ENCODE measurements at places on chromosomes 16 and 17.

- DNase-seq: no peak
These were observed 124.0 kb upstream of the HLF start for GRCh38 chr17:55140809-55141208.

GRCh38 chr17:40309031-40309948, at the start of gene RARA:
TSS of gene RARA (plus strand) at chr17:40309180. CDS start at chr17:40331219, 22,039 bp downstream.
- DNase-seq: no peak

DNA sequence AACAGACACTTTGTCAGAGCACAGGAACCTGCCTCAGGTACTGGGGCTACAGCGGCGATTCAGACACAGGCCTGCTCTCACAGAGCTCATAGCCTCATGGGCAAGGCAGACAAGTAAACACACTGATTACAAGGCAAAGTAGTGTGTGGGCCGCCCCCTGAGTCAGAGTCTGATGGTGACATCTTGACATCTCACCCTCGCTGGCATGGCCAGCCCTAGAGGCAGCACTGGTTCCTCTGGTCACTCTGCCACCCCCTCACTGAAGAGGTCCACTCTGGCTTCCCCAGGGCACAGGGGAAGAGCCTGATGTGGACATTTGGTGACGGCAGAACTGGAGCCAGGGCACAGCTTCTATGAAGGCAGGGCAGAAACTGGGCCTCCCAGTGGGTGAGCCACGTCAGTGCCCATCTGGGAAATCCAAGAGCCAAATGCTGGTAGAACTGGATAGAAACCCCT, 32.9 kb upstream of the TOB1 start:
- DNase-seq: no peak

- DNase-seq: no peak
These were observed 121.7 kb downstream of the MYO1D start for GRCh38 chr17:32755045-32755805.

DNA sequence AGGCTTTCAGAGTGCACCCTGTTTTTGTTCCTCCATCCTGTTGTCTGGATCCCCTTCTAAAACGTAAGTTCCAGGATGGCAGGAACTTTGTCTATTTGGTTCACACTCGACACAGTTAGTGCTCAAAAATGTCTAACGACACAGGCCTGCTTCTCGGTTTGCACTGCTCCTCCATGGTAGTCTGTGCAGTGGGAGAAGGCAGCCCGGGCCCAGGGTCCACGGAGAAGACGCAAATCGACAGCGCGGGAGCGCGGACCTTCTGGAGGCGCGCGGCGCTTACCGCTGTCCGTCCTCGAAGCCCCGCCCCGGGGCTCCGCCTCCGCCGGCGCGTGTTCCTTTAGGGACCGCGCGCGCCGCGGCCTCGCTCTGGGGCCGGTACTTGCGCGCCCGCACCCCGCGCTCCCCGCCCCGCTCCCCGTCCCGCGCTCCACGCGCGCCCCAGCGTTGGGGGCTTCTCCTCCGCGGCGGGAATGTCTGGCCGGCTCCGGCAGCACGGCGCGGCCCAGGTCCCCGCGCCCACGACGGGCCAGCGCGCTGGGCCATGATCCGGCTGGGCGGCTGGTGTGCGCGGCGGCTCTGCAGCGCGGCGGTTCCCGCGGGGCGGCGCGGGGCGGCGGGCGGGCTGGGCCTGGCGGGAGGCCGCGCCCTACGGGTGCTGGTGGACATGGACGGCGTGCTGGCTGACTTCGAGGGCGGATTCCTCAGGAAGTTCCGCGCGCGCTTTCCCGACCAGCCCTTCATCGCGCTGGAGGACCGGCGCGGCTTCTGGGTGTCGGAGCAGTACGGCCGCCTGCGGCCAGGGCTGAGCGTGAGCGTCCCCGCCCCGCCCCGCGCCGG, at the start of gene NT5M:
NT5M (plus strand) TSS at position 364 of the 837 bp plus-strand sequence; CDS start at position 542, 178 bp downstream.
- DNase-seq: peak; percentile 56

- no peak for DNase-seq
These were observed 3.2 kb downstream of the CBX4 start for GRCh38 chr17:79835953-79836509.

DNA sequence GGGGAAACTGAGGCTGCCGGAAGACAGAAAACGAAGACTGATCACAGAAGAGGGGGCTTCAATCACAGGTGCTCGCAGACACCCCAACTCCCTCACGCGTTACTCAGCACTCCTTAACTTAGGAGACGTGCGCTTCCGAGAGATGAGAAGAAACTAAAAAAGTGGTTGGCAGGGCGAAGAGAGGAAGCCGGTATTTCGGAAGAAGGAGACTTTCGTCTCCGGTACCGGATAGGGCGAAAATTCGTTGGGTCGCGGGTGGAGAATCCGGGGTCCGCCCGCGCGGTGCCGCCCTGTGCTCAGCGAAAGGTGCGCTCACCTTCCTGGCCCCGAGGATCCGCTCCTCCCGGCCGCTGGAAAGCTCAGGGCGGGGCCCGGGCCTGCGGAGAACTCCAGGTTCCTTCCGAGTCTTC, 917 bp upstream of the TBX2 start:
- no peak for DNase-seq

- DNase-seq: no peak
These were observed 11.1 kb downstream of the CANT1 start for GRCh38 chr17:78998311-78999055.

GRCh38 chr17:56096026-56096810, 57.1 kb upstream of the ANKFN1 start:
- no peak for DNase-seq

- no peak for DNase-seq
These were observed 8.2 kb downstream of the NXPH3 start for GRCh38 chr17:49583889-49584288.

DNA sequence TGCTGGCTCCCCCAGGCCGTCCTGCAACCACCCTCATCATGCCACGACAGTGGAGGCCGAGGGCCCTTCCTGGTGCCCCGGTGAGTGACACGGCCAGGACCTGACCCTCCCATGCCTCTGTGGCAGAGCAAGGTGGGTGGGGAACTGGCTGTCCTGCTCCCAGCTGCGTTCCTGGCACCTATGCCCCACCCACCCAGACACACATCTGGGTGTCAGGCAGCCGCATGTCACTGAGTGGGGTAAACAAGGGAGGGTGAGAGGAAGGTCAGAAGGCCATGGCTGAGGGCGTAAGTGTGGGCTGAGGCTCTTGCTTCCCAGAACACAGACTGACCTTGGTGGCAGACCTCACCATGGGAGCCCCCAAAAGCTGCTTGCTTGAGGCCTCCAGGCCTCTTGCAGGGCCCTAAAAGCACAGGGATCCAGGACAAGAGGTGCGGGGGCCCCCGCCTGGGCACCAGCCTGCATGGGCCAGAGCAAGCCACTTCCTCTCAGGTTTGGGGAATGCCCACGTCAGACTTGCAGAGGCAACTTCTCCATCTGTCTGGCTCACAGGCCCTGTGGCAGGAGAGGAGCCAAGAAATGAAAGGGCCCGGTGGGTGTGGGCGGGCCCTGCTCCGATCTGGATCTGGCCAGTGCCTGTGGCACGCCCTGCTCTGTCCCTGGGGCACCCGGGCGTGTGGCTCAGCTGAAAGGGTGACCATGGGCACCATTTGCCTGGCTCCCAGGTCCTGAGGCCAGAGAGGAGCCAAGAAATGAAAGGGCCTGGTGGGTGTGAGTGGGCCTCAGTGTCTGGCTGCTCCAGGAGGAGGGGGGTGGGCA, 3.9 kb upstream of the CCDC57 start:
- peak; percentile 35 for DNase-seq

GRCh38 chr16:67657751-67658518, 2.1 kb downstream of the ACD start:
- DNase-seq: no peak

DNA sequence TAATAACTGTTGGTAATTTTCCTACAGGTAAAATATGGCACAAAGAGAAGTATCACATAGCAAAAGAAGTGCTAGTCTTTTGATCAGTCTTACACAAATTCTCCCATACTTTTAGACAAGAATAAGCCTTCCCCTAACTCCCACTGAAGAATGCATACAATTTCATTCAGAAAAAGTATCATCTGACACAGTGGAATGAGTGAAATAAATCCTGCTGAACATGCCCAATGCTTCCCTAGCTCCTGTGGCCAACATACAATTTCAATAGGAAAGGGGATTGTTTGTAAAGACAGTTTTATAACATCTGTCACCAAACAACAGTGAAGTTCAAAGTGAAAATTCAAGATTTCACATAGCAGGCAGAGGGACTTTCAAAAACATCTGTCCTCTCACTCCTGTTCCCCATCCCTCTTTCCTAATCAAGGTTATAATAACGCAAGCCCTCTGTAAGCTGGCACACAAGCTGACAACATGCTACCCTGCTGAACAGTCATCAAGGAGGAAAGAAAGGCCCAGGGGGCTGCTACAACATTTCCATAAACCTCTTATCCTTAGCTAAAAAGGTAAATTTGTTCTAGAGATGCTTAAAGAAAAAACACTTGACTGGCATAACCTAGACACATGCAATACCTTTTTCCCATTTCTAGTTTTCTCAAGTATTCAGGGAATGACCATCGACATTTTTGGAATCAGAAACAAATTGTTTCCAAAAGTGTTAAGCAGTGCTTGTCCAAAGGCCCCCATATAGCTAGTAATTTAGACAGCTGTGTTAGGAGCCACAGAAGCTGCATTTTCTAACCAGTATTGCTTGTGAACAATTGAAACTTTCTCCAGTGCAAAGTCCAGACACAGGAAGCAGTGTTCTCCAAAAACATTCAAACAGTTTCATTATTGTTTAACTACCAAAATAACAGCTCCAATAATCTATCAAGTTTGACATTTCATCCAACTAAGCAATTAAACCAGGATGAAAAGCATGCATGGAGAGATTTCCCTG, 11.5 kb upstream of the RFFL start:
- no peak for DNase-seq

DNA sequence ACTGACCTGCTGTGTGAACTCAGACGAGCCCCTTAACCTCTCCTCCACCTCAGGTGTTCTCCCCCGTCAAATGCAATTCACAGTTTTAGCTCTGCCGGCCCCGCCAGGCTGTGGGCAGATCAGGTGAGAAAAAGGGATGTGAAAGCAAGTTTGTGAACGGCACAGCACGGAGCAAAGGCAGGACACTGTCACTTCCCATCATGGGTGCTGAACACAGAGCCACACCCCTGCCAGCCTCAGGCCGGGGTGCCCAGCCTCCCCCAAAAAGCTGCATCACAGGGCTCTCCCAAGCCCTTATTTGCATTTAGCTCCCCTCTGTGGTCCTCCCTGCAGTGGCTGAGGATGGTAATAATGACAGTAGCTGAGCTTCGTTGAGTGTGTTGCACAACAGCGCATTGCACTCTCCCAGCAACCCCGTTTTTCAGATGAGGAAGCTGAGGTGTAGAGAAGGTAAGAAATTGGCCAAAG, 88.8 kb upstream of the TNRC6C start:
- no peak for DNase-seq

DNA sequence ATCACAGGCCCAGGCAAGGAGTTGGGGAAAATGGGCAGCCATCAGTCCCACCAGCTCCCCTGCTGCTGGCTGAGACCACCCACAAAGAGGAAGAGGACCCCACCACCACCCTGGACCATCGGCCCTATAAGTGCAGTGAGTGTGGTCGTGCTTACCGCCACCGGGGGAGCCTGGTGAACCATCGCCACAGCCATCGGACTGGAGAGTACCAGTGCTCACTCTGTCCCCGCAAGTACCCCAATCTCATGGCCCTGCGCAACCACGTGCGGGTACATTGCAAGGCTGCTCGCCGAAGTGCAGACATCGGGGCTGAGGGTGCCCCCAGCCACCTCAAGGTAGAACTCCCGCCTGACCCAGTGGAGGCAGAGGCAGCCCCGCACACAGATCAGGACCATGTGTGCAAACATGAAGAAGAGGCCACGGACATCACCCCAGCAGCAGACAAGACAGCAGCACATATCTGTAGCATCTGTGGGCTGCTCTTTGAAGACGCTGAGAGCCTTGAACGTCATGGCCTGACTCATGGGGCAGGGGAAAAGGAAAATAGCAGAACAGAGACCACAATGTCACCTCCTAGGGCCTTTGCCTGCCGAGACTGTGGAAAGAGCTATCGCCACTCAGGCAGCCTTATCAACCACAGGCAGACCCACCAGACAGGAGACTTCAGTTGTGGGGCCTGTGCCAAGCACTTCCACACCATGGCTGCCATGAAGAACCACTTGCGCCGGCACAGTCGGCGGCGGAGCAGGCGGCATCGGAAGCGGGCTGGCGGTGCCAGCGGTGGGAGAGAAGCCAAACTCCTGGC, 3.6 kb downstream of the ZNF646 start:
- no peak for DNase-seq

GRCh38 chr16:54847207-54847606, 83.5 kb upstream of the IRX5 start:
- DNase-seq: no peak

DNA sequence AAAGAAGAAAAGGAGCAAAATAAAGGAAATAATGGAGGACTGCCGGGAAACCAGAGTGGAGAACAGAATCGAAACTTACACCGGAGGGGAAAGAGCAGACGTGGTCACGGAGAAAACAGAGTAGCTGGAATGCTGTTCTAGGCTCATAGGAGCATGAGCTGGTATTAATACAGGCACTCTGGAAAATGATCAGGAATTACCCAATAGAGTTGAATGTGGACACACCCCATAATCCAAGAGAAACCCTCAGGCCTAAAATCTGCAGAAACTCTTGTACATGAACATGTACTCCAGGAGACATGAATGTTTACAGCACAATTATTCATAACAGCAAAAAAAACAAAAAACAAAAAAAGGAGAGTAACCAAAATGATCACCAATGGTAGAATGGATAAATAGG, 77.7 kb downstream of the RPH3AL start:
- no peak for DNase-seq

GRCh38 chr17:38749223-38750043, 1.3 kb upstream of the PCGF2 start:
- no peak for DNase-seq

- DNase-seq: no peak
These were observed 68.1 kb downstream of the NDEL1 start for GRCh38 chr17:8503807-8504206.

DNA sequence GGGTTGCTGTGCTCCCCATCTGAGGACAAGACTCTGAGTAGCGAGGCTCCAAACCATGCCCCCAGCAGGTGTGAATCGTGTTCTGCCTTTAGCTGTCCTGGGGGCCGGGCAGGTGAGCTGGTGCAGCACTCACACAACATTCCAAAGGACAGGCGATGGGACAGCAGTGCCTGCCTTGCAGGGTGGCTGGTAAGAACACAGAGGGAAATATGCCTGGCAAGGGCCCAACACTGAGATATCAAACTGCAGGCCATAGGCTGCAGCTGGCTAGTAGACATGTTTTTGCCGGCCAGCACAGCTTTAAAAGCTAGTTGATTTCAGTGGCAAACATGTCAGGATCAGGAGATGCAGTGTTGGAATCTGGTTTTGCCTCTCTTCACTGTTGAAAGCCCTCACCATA, 23.6 kb downstream of the CLEC16A start:
- DNase-seq: no peak

GRCh38 chr16:85995541-85996423, 96.8 kb downstream of the IRF8 start:
- no peak for DNase-seq

- no peak for DNase-seq
These were observed 125.4 kb downstream of the MRTFB start for GRCh38 chr16:14196539-14196938.

Data from activated CD4-positive, alpha-beta T cell treated with anti-CD3 and anti-CD28 coated beads, Interleukin-2, amount 50 U/mL, for 1 hour (primary cell).